Activated T-helper 9 cell treated with anti-CD3 and anti-CD28 coated beads, Interleukin-2, amount 50 U/mL, for 16 hours (primary cell): ENCODE measurements at places on chromosomes 7 and 10.

DNA sequence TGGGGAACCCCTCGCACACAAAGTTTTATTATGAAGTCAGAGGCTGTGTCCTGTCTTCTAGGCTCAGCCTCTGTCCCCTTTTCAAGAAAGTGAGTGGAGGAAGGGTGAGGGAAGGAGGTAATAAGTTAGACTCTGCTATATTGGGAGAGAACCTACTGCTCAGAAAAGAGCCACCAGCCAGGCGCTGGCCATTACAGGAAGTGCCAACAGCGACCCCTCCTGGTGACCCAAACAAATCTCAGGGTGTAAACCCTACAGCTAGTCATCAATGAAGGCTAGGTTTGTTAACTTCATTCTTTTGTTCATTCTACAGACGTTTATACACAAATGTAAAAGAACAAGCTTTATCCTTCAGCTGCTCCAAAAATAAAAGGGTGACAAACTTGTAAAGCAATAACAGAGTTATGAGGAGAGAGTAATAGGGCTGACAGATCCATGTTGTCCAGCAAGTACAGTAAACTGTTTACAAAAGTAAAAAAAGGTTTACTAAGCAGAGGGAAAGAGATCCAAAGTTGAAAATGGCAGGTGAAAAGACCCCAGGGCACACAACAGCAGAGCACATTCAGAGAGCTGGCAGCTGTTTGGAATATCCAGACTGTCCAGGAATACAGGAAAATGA lies 82.7 kb downstream of the FAM204A start:
- no peak for DNase-seq

DNA sequence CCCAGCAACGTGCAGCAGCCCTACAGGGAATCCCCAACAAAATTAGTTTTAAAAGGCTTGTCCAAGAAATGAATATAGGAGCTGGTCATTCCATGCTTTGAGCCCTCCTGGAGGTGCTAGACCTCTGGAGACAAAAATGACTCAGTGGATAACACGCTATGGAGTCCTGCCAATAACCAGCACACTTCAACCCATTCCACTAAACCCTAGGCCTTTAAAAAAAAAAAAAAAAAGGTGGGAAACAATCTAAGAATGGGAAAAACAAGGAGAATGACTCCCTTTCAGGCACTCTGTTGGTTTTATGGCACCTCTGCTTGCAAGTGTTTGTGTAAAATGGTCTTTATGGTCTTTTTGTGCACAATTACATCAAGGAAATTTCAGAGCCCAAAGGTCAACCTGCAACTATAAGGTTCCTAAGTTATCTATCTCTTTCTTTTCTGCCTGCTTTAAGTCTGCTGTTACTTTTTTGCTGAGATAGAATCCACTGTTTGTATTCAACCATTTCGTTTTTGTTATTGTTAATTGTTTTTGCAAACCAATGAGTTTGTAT lies 21.3 kb downstream of the AVL9 start:
- no peak for DNase-seq

DNA sequence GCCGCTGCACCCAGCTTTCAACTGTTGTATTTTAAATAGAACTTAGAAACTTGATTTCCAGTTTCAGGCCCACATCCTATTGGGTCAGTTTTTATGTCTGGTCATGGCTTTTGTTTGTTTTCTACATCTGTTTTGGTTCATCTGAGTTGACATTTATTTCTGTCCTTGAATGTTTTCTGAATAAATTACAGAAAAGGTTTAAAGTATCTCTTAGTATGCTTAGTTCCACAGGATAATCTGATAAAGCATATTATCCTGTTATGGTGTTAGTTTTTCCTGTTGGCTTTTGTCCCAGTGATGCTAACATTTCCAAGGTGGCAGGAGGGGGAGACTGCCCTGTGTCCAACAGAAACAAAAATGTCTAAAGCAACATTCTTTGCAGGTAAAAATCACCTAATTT lies 733.2 kb downstream of the INHBA start:
- no peak for DNase-seq

GRCh38 chr10:72310241-72310633 lies 36.5 kb downstream of the DDIT4 start:
- no peak for DNase-seq

- DNase-seq = no peak
These were observed 91.3 kb downstream of the KIAA1549 start for GRCh38 chr7:138889582-138890498.

DNA sequence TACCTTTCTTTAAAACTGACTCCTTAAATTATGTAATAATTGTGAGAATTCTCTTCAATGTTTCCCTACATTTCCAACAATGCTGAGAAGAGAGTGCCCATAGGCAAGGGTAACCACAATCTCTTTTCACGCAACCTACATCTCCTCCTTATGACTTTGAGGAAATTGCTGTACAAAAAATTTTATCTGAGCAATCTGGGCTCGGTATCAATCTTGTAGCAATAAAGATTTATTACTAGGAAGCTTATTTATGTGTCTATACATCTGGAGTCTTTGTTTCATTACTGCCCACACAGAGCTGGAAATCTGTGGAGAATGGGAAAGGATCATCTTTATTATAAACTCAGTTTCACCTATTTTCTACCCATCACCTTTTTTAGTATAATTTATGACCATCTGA lies 913.8 kb upstream of the SORCS1 start:
- DNase-seq = no peak

- DNase-seq = no peak
These were observed 192.9 kb upstream of the VSTM2A start for GRCh38 chr7:54349229-54349628.

- no peak for DNase-seq
These were observed 88.5 kb downstream of the IPMK start for GRCh38 chr10:58179238-58179637.

DNA sequence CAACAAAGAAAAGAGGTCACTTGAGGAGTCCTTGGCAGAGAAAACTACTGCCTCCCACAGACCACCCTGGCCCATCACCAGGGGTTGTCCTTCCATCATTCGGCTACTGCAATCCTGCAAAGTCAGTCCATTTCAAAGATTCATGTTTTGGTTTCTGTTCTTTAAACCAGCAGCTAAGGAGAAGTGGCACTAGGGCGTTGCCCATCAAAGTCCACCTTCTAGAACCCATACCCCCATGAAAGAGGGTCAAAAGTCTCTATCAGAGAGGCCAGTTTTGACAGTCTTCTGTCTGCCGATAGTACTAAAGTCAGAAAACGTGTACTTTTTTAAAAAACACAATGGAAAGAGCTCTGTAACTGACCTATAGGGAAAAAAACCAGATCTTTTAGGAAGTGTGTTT lies 14.4 kb downstream of the CCDC6 start:
- no peak for DNase-seq

DNA sequence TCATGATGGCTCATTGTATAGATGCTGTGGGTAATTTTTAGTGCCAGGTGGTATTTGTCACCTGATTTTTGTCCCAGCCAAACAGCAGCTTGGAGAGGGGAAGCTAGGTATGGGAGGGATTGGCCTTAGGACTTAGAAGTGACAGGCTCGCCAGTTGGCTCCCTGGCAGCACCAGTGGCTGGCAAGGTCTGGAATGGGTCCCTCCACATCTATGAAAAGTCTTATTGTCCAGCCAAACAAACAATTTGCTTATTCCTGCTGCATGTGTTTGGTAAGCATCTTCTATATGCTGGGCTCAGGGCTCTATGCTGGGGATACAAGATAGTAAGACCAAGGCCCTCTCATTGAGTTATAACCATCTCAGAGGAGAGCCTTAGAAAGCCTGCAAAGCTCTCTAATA lies 42.5 kb downstream of the SORCS3 start:
- no peak for DNase-seq

- no peak for DNase-seq
These were observed 11.4 kb downstream of the FAM241B start for GRCh38 chr10:69641261-69641980.

DNA sequence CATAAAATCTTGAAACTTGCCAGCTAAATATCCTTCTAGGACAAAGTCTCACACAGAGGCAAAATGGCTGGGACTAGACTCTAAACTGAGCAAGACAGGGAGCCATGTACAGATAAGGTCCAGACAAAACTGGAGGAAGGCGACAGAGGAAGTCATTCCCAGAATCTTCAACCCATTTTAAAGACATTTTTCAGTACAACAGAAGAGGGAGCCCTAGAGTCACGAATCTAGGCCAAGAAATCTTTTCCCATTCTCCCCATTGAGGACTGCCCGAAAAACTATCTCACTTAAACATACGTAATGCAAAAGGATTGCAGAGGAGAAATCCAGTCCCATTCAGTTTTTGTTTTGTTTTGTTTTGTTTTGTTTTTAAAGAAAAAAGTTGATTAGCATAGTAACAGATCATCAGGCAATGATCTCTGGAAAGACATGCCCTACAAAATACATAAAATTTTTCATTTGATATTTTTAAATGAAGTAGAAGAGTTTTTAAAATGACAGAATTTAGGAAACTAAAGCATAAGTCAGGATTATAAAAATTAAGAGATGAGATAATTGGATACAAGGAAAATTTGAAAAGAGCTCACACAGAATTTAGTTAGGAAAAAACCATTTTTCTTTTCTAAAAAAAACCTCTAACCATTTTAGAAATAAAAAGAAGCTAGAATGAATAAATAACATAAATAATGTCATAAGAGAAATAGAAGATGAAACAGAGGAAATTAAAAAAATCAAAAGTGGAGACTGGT lies 16.9 kb upstream of the PRF1 start:
- DNase-seq = no peak

- DNase-seq = no peak
These were observed 69.6 kb downstream of the PARP12 start for GRCh38 chr7:139993169-139993568.

DNA sequence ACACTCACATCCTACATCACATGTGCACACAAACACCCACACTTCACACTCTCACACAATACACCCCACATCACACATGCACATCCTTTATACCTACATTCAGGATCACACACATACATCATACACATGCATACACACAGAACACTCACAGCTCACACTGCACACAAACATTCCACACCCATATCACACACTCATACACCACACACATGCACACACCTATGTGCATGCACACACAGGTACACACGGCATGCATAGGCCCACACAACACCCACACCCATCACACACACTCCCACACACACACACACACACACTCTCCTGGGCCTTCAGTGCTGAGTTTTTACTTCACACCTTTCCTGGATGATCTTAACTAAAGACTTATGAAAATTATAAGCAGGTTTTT lies 220.5 kb downstream of the DNAJB6 start:
- DNase-seq = no peak

DNA sequence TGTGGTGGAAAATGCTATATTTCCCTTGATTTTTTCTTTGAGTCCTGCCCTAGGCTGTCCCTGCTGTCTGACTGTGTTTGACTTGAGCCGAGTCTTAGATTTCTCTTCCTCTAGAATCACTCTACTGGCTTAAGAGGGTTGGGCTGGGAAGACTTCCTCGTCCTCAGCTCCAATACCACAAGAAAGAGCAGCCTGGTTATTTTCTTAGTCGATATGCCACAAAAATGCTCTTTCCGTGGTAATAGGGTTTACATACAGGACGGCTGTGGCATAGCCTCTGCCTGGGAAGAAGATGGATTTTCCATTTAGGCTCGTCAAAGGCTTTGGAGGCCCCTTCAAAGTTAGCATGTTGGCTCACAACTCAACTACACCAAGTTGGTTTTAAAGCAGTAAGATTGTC lies 212.0 kb upstream of the IGFBP3 start:
- no peak for DNase-seq

DNA sequence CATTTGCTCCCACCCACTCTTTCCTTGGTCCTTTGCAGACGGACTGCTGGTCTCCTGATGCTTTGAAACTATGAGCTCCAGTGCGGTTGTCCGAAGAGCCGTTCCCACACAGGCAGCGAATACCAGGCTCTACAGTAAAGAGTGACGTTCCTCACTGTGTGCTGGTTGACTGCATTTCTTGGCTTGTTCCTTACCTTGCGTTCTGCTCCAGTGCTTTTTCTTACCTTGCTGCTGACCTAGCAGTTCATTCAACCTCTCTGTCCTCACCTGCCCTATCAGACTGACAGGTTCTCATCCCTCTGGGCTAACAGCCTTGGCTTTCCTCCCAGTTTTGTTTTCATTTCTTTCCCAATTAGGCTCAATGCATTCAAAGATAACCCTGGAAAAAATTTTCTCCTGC lies 214.8 kb downstream of the TMEM178B start:
- DNase-seq = no peak

DNA sequence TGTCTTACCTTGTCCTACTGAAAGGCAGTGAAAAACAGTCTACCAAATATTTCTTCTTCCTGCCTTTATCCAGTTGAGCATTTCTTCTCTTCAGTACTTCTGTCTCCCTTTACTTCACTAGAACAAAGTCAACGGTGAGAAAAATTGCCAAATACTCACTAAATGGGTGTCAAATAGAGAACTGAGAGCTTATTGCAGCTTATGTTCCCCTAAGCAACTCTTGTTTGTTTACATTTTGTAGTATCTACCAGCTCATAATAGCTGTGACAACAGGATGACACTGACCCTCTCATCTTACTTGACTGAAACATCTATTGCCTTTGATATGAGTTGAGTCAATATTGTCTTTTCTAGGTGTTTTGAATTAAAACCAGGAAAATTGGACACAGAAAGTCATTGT lies 327.9 kb upstream of the SORCS1 start:
- no peak for DNase-seq

- DNase-seq = no peak
These were observed 70.2 kb upstream of the EXOC6 start for GRCh38 chr10:92778091-92778490.

GRCh38 chr7:125592331-125592730 lies 662.7 kb upstream of the POT1 start:
- DNase-seq = no peak

DNA sequence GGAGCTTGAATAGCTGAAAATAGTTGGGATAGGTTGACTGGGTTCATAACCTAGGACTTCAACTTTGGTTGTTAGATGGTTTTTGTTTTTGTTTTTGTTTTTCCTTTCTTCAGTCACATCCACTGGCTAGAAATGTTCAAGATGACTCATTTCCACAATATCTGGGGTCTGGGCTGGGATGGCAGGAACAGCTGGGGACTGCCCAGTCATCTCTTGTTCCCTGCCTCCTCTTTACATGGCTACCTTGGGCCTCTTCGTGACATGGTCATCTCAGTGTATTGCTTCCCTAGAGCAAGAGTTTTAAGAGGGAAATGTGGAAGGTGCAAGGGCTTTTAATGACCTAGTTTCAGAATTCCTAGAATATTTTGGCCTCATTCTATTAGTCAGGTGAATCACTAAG lies 915.8 kb downstream of the XPNPEP1 start:
- DNase-seq = no peak

DNA sequence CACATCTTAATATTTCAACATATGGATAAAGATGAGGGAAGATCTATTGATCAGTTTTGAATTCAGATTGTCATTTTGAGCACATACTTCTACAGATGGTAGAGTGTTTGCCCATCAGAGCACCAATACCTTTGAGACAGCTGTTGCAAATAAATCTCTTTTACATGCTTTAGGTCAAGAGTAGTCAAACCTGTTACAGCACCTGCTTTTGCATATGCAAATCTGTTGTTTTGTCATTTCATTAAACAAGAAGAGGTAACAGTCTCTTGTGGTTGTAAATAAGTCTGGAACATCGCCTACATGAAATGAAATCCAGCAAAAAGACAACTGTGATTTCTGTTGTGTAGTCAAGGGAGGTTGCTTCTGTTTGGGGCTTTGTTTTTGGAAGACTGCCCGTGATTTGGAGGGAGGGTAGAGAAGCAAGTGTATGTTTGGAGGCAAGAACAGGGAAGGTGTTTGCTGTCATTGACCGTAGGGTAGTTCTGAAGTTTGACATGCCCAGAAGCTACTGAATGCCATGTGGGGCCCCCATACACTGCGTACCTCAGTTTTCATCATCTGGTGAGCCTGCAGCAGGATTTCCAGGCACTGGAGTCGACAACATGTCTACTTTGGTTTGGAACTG lies 233.6 kb upstream of the PPP1R3A start:
- no peak for DNase-seq
